ENCODE measurements at places on chromosomes 2 and 18.

DNA sequence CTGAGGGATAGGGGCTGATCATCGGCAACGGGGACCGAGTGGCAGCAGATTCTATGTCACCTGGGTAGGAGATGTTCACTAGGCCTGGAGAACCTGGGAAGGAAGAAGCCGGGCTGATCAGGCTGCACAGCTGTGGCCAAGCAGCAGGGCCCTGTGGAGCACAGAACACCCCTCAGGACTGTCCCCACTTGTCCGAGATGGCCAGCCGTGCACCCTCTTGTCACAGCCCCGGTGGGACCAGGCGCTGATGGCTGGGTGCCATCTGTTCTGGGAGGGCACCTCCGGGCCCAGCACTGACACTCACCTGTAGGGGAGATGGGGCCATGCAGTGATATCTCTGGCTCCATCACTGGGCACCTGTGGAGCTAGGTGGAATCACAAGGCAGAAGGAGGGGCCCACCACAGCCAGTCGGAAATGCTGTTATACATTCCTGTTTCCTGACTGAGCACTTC lies 217.9 kb upstream of the RAB6C start:
- DNase-seq = no peak

- DNase-seq = no peak
These were observed 310.4 kb upstream of the SYT4 start for GRCh38 chr18:43587538-43588153.

GRCh38 chr2:239566995-239567568 lies 166.3 kb upstream of the HDAC4 start:
- no peak for DNase-seq

- no peak for DNase-seq
These were observed 173.5 kb downstream of the TCF4 start for GRCh38 chr18:55414475-55414874.

- DNase-seq = no peak
These were observed 1.6 kb upstream of the IGFBP5 start for GRCh38 chr2:216696751-216697560.

- DNase-seq = no peak
These were observed 1.0 kb upstream of the CHST10 start for GRCh38 chr2:100418406-100418962.

DNA sequence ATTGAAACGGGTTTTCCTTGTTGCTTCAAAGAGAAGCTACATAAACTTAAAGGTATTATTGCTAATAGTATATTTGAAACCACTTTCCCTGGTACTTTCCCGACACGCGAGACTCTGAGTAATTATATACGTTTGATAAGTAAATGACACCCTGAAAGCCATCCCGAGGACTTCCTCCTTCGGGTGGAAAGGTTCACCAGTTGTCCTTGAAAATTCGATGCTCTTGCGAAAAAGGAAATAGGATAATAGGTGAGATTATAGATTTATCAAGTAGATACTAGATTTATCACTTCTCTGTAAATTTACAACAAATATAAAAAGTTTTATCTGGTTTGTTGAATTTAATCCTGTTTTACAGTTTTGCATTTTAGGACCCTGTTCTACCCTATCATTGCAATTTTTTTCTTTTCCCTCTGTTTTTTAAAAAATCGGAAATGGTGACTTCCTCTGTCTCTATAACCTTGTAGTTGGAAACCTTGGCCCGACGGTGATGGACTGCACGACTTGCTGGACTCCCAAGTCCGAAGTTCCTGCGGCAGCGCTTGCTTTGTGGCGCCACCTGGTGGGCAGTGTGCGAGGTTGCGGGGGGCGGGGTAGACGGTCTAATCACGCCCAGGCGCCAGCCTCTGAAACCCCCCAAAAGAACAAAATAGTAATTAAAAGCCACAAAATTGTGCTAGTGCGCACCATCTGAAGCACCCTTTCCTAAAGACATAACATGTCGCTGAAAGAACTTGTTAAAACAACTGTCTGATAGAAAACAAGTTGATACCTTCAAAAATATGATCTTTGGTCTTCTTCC lies 972 bp upstream of the DLX2 start:
- DNase-seq = no peak

GRCh38 chr2:190670182-190670946 lies 21.5 kb downstream of the NAB1 start:
- no peak for DNase-seq

- no peak for DNase-seq
These were observed 25.9 kb upstream of the RAPGEF4 start for GRCh38 chr2:172709566-172710291.
